ENCODE measurements at places on chromosomes 4 and X.

- no peak for DNase-seq
These were observed 256.8 kb downstream of the FSTL5 start for GRCh38 chr4:161906836-161907589.

GRCh38 chr4:93529692-93530372 is 298.7 kb upstream of the ATOH1 start:
- DNase-seq = no peak

DNA sequence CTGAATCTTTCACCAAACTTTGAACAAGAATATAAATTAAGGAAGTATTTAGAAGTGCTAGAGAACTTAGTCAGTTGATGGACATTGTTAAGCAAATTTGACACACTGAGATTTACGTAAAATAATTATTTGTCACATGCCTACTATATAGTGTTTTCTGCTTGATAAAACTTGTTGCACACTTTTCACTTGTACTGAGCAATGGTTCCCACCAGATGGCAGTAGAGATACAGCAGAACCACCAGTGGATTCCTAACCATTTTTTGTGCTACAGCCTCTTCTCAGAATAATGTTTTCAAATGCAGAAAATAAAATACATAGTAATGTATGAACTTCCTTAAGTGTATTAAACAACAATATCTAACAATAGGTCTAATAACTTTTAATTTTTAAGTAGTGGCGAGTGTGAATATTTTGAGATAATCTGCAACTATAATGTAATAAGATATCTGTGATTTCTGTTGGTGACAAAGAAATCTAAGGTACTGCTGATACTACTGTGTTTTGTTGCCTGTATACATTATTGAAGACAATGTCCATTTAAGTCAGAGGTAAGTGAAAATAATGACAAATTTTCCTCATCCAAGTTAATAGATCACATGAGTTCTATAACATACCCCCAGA is 81.2 kb downstream of the APOOL start:
- DNase-seq = no peak

DNA sequence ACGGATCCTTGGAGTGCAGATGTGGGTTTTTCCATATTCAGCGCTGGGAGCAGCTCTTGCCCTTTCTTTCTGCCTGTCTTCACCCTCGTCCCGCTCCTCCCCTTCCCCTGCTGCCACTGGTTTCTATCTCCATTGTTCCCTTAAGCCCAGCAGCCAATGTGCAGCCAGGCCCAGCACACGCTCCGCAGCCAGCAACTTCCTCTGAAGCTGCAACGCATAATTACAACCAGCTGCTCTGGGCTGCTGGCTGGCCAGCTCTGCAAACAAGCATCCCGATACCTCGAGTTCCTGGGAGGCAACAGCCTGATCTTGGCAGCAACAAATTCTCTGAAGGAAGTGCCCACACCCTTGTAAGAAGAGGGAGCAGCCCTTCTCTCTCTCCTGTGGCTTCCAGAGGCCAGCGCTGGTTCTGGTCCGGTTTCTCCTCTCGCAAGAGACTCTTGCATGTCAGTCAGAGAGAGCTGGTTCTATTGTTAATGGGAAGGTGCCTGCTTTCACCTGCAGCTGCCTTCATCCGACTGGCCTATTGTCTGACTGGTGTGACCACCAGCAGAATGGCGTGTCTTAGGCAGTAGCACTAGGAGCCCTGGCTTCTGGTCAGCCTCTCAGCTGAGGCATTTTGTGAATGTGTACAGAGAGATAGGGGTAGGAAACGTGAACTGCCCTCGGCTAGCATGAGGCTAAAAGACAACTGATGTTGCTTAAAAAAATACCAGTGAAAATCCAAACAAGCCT is 83.8 kb upstream of the MAML3 start:
- no peak for DNase-seq

GRCh38 chr4:18756671-18757070 is 735.1 kb upstream of the LCORL start:
- no peak for DNase-seq

DNA sequence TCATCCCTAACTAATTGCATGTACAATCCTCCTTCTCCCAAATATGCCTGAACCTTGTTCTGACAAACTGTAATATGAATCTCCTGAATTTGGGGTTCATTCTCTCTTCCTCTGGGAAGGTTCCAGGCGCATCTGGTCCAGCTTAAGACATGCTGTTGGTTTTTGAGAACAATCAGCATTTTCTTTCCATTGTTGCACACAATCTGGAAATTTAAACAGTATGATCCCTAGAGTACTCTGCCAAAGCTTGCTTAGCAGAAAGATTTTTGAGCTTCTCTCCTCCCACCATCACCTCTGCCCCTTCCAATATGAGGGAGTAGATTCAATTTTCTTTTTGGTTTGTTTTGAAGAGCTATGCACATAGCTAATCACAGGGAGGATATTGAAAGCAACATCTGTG is 50.1 kb downstream of the SRPX start:
- no peak for DNase-seq

DNA sequence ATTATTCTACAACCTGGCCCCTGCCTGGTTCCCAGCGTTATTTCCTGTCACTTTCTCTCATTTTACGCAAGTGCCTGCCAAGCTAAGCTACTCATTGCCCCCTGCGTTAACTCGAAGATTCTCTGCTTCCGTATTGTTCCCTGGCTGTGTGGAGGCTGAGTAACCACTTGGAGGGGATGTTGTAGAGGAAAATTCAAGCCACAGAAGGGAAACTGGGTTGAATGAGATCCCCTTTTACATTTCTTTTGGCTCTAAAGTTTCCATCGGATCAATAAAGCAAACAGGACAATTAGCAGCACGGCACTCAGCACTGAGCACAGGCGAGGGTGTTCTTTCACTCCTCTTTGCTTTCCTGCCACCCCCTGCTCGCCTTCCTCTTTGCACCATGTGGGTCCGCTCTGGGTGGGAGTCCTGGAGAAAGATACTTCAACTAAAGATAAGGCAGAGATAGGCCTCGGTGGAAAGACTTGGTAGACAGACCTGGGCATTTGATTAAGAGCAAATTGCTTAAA is 4.2 kb upstream of the TMSB4X start:
- DNase-seq = peak; percentile 51

GRCh38 chr4:22881411-22881810 is 188.7 kb downstream of the GBA3 start:
- DNase-seq = no peak

DNA sequence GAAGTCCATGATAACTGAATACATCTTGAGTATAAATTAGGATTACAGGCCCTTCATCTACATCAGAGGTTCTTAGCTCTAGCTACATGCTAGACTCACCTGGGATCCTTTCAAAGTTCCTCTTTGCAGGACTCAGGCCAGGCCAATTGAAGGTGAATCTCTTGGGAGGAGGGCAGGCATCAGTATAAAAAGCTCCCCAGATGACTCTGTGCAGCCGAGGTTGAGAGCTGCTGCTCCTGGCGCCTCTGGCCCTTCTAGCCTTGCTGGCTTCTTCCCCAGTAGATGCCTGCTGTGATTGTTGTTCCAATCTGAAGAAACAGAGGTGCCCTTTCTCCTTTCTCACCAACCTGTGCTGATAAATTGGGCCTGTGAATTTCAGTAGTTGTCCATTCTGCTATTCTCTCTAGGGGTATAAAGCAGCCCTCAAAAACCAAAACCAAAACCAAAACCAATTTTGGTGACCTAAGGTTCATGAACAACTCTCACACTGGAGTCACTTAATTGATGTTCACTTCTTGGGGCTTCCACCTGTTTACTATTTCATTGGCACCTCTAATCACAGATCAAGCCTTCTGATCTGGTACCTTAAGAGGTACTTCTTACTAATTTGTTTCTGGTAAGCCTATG is 78.7 kb downstream of the SUPT20HL2 start:
- DNase-seq = no peak

DNA sequence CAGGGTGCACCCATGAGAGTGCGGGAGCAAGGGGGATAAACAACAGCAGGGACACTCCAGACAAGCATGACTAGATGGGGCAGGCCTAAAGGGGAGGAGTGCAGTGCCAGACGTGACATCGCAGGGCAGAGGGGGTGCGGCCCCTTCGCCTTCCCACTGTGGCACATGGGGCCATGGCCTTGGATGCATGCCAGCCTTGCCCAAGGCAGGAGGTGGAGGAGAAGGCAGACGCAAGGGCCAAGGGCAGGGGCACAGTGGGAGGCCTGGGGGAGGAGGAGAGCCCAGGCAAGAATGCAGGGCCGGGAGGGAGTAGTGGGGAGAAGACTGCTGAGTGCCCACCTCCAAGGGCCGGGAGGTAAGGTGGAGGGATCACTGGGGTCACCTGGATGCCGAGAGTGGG is 21.6 kb downstream of the PNMA6E start:
- DNase-seq = no peak

DNA sequence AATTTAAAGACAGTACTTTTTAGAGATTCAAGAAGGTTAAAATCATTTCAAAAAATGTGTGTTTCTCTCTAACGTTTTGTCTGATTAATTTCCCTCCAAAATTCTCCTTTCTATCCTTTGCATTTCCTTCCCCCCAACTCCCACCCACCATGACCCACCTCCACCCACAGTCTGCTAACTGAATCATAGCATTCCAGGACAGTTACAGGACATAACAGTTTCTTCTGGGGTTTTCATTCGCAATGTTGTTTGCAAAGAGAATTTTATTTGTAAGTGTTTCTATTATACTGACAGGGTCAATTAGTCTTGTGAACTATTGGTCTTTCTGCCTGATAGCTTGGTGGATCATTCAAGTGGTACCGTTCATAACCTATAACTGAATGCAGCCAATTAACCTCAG is 53.7 kb downstream of the ANAPC10 start:
- DNase-seq = no peak

GRCh38 chr4:153466949-153467896 is 1.1 kb downstream of the TMEM131L start:
- peak; percentile 32 for DNase-seq

DNA sequence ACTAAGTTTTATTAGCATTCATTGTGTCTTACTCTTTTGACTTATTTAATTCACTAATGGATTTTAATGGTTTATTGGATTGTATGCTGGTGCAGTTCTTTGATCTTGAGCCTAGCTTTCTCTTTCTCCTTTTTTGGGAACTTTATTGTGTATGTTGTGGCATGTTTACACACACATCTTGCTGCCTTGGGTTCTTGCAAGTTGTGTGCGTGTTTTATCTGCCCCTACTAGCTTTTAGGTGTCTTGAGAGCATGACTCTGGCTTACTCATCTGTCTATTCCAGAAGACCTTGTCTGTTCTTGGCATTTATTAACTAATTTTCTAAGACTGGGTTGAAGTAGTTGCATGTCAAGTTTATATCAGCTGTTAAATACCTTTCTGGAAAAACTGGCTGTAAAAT is 2.7 kb downstream of the TMEM165 start:
- no peak for DNase-seq

GRCh38 chr4:183326853-183327252 is 4.6 kb upstream of the CLDN24 start:
- DNase-seq = no peak

GRCh38 chrX:12975670-12975965 is 708 bp downstream of the TMSB4X start:
- no peak for DNase-seq

GRCh38 chr4:54813674-54814073 is 155.9 kb downstream of the KIT start:
- DNase-seq = no peak

- DNase-seq = no peak
These were observed 38.6 kb upstream of the MSMO1 start for GRCh38 chr4:165288639-165289422.

DNA sequence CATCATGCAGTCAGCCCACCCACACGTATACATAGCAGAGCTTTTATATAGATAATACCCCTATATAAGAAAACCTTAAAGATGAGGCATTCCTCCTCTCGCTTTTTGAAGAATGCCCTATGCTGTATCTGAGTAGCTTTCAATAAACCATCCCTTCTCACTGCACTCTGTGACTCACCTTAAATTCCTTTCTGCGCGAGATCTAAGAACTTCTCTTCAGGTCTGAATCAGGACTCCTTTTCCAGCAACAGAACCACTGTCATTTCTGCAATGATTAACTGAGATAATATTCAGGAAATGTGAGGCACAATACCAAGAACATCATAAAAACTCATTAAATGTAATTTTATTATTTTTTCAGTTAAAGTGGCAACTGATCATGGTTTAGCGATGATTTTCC is 76.4 kb upstream of the DCLK2 start:
- no peak for DNase-seq

- DNase-seq = no peak
These were observed 150.1 kb downstream of the HNRNPD start for GRCh38 chr4:82223715-82224114.

DNA sequence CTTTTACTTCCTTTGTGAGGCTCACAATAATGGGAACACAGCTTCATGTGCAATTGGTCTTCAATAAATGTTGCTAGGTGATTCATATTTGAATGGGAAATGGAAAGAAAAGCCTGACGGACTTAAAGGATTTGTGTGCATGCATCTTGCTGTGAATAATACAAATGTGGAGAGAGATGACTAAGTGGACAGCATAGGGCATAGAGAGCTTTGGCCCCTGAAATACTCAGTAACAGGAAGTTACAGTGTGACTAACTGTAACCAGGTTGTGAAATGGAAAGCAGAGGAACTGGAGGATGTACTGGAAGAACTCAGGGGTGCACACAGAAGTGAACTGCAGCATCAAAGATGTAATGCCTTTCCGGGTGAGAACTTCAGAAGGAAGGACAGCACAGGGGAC is 206.7 kb downstream of the MGST2 start:
- no peak for DNase-seq

GRCh38 chr4:159926871-159927270 is 824.0 kb downstream of the RAPGEF2 start:
- no peak for DNase-seq

- no peak for DNase-seq
These were observed 180.0 kb downstream of the NKX6-1 start for GRCh38 chr4:84319124-84319523.

DNA sequence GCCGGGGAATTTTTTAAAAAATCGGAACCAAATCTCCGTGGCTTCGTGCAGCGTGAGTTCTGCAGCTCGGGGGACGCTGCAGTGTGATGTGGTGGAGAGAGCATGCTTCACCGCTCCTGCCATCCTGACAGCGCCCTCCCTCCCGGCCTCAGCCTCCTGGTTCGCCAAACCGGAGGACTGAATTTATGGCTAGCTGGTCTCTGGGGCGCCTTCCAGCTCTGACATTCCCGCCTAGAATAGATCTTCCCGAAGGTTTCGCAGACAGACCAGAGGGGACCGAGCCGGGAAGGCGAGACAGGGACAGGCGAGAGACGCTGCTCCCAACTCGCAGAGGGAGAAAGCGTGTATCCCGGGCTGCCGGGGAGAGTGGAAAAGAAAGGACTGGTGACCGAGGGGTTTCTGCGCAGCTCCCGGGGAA is 25.9 kb downstream of the HOPX start:
- DNase-seq = no peak

DNA sequence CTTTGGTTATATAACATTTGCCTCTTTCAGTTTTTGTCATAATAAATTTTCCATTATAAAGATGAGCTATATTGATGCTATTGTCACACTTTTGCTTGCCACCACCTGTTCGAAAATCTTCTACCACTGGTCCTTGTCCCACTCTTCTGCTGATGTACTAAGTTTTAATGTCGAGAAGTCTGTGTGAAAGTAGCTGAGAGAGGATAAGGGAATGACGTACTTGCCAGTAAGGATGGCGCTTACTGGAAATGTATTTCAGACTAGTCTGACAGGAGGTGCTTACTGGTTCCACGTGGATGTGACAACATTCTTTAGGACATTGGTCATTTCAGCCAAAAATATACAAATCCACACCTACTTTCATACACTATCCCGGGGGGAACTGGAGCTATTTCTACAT is 132.7 kb upstream of the NR3C2 start:
- no peak for DNase-seq
